T-helper 17 cell (primary cell): ENCODE measurements at places on chromosomes 6 and 20.

DNA sequence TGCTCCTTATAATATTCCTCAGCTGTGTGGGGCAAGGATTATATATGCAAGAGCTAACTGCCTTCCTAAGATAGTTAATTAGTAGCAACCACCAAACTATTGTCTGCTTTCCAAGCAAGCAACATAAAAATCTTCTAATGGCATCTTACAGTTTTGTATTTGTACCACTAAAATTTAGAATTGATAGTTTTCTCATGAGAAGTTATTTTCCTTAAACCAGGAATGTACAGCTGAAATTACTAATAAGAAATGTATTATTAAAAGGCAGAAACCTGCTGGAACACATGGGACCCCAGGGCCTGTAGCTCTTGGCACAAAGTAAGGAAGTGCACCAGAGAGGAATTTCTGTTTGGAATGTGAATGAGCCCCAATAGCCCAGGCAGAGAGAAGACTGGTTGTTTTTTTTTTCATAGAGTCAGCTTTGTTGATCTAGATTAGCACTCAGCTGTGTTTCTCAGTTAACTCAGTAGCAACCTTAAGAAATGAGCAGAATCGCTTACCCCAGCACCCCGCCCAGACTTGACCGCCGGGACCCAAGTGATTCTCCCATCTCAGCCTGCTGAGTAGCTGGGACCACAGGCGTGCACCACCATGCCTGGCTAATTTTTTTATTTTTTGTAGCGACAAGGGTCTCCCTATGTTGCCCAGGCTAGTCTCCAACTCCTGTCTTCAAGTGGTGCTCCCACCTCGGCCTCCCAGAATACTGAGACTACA lies 2.6 kb downstream of the MGME1 start:
- no peak for DNase-seq
- peak overlapping the region; percentile 97 for H3K27ac ChIP-seq
- peaks cover 2% of the 10 kb centered on the region for H3K36me3 ChIP-seq
- H3K4me1 ChIP-seq = peaks cover 45% of the 10 kb centered on the region
- peak overlapping the region; percentile 95 for H3K4me3 ChIP-seq
- H3K27me3 ChIP-seq = no peaks in the 10 kb centered on the region

GRCh38 chr6:41093729-41094128 lies 21.0 kb downstream of the NFYA start:
- no peak for DNase-seq
- no peak overlapping the region for H3K27ac ChIP-seq
- H3K4me3 ChIP-seq = no peak overlapping the region
- peaks cover 19% of the 10 kb centered on the region for H3K4me1 ChIP-seq

DNA sequence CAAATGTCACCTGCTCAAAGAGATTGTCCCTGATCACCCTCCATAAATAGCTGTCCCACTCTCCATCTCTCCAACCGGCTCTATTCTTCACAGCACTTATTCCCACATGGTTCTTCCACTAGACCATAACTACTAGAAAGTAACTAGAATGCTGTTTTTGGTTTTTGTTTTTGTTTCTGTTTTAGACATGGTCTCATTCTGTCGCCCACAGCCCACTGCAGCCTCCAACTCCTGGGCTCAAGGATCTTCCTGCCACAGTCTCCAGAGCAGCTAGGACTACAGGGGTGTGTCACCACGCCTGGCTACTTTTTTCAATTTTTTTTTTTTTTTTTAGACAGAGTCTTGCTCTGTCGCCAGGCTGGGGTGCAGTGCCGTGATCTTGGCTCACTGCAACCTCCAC lies 12.2 kb downstream of the MMP24 start:
- no peak for DNase-seq
- peaks cover 12% of the 10 kb centered on the region for H3K4me1 ChIP-seq
- H3K27ac ChIP-seq = no peak overlapping the region
- no peak overlapping the region for H3K4me3 ChIP-seq
- H3K27me3 ChIP-seq = no peaks in the 10 kb centered on the region
- H3K36me3 ChIP-seq = peaks cover 9% of the 10 kb centered on the region

GRCh38 chr6:117233145-117233544 lies 32.2 kb upstream of the VGLL2 start:
- peaks cover 2% of the 10 kb centered on the region for H3K36me3 ChIP-seq
- H3K27me3 ChIP-seq = peaks cover 13% of the 10 kb centered on the region
- no peak overlapping the region for H3K27ac ChIP-seq

DNA sequence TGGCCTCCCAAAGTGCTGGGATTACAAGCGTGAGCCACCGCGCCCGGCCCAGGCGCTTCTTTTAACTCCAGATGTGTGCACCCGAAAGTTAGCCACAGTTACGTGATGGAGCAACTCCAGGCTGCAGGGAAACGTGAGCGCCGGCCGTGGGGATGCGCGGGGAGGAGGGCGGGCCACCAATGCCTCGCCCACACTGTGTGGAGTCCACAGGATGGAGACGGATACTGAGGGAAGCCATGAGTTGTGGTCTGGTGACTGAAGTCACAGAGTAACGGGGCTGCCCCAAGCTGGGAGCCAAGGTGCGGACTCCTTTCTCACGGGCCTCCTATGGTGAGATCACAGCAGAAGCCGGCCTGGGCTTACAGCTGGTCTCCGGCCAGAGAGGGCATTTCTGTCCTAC lies 23.2 kb downstream of the YTHDF1 start:
- DNase-seq = no peak
- H3K4me1 ChIP-seq = peaks cover 9% of the 10 kb centered on the region
- no peak overlapping the region for H3K4me3 ChIP-seq
- H3K27ac ChIP-seq = no peak overlapping the region
- H3K36me3 ChIP-seq = no peaks in the 10 kb centered on the region
- H3K27me3 ChIP-seq = no peaks in the 10 kb centered on the region

DNA sequence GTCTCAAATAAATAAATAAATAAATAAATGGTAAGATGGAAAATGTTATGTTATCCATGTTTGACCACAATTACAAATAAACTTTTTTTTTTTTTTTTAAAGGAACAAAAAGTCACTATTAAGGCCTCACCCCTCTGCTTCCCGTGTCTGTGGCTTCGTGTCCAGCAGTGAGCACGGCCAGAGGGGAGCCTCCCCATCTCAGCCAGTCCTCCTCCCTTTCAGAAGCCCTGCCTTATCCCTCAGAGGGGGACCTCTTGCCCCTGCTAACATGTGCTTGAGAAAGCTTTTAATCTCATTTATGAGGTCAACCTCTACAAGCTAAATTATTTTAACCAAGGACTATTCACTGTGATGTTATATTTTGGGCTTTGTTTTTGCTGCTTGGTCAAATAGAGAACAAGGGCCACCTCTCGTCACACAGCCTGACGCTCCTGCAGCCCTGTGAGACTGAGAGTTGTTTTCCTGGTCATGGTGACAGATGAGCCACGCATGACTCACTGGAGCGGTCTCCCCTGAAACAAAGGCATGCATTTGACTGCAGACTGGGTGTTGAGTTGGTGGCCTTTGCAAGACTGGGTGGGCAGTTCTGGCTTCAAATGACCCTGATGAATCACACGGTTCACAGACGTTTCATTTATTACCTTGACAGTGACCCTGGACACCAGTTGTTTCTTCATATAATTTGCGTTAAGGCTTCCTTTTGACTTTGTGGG lies 131.8 kb downstream of the TIAM2 start:
- H3K27ac ChIP-seq = no peak overlapping the region
- no peaks in the 10 kb centered on the region for H3K36me3 ChIP-seq

GRCh38 chr6:18680842-18681241 lies 293.7 kb downstream of the RNF144B start:
- H3K27me3 ChIP-seq = no peaks in the 10 kb centered on the region
- DNase-seq = no peak
- no peaks in the 10 kb centered on the region for H3K4me1 ChIP-seq

DNA sequence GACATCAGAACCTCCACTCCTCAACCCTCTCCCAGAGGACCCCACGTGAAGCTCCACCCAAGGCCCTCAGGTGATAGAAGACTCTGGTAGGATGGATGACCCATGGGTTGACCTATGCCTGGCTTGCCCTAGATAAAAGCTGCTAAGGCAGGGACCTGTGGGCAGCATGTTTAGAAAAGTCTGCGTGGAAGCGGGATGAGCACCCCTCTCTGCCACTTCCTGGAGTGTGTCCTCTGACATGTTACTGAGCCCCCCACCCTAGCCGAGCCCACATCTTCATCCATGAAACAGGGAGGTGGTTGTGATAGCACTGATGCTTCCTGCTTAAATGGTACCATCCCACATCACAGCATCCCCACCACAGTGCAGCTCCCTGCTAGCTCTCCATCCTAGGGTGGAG lies 21.8 kb downstream of the MOCS1 start:
- H3K4me1 ChIP-seq = peaks cover 2% of the 10 kb centered on the region
- H3K27me3 ChIP-seq = peaks cover 6% of the 10 kb centered on the region
- H3K27ac ChIP-seq = no peak overlapping the region
- DNase-seq = no peak
- H3K36me3 ChIP-seq = peaks cover 2% of the 10 kb centered on the region

- H3K4me1 ChIP-seq = no peaks in the 10 kb centered on the region
- no peak overlapping the region for H3K4me3 ChIP-seq
- DNase-seq = no peak
- no peaks in the 10 kb centered on the region for H3K36me3 ChIP-seq
- no peaks in the 10 kb centered on the region for H3K27me3 ChIP-seq
Observed at GRCh38 chr6:72683797-72684196, 61.9 kb downstream of the KCNQ5 start.

- no peak overlapping the region for H3K27ac ChIP-seq
- no peak for DNase-seq
- no peaks in the 10 kb centered on the region for H3K36me3 ChIP-seq
- peaks cover 25% of the 10 kb centered on the region for H3K27me3 ChIP-seq
- no peak overlapping the region for H3K4me3 ChIP-seq
- no peaks in the 10 kb centered on the region for H3K4me1 ChIP-seq
Observed at GRCh38 chr6:106739387-106739786, 110.0 kb downstream of the QRSL1 start.

DNA sequence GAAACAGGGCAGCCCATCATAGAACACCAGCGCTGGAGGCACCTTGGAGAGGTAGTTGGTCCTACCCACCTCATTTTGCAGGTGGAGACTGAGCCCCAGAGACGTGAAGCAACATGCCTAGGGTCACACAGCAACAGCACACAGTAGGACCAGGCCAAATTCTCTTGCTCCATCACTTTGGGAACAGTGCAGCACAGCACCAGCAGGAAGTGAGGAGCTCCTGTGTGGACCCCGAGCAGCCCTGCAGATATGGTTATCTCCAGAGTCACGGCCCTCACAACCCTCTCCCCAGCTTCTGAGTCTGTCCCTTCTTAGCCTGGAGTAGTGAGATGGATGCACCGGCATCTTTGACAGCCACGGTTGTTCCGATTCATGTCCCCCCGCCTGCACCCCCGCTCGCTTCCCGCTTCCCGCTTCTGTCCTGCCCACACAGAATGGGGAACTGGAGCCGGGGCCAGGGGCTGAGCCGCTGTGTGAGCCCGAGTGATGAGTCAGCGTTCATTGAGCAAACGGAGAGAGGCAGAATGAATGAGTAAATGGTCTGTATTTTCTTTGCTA lies 72.6 kb upstream of the DUSP22 start:
- H3K4me3 ChIP-seq = no peak overlapping the region
- peaks cover 34% of the 10 kb centered on the region for H3K4me1 ChIP-seq
- DNase-seq = no peak
- no peaks in the 10 kb centered on the region for H3K27me3 ChIP-seq

DNA sequence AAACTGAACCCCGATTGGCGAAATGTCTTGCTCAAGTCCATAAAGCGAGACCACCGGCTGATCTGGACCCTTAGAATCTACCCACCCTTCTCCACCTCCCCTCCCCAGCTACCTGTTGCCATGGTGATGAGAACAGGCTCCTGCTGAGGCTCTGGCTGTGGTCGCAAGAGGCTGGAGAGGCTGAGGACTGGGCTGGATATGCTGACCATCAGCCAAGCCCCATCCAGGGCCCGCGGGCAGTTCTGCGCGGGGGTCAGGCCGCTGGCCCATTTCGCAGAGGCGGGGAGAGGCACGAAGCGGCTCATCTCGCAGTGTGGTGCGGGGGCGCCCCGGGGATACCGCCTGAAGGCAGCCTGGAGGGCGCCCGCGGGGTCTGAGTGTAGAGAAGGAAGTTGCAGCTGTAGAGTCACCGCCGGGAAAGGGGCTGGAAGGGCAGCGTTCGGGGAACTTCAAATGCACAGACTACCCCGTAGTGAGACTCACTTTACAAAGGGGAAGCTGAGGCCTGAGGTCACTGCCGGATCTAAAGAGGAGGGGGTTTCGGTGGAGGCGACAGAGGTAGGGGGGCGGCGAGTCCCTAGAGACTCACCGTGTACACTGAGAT lies 671 bp downstream of the TAPBP start:
- H3K36me3 ChIP-seq = peaks cover 9% of the 10 kb centered on the region
- H3K4me1 ChIP-seq = peaks cover 48% of the 10 kb centered on the region
- no peaks in the 10 kb centered on the region for H3K27me3 ChIP-seq
- peak overlapping the region; percentile 97 for H3K4me3 ChIP-seq
- H3K27ac ChIP-seq = peak overlapping the region; percentile 99

DNA sequence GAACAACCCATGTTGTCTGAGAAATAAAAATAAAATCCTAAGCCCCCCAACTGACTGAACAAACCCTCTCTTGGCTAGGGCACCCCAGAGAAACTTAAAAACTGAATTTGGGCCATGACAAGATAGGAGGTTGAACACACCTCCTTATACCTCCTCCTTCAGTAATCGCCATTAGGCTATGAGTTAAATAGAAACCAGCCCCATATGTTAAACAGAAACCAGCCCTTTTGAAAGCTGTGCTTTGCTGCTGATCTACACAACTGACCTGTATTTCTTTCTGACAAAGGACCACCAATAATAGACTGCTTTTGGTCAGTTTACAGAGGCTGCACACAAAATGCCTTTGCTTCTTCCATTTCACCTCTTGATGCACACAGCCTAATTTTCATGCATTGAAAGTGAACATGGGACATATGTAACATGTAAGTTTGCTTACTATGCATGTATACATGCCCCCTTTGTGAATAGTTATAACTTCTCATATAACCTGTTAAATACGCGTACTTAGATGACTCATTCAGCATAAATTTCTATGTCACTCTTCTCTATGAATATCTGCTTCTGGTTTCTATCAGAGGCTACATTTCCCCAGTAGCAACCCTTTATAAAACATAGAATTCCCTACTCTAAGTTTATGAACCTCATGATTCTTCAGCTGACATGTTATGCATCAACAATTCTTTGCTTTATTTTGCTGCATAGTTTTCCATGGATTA lies 462.9 kb downstream of the COL12A1 start:
- H3K4me3 ChIP-seq = no peak overlapping the region
- no peaks in the 10 kb centered on the region for H3K36me3 ChIP-seq
- no peak overlapping the region for H3K27ac ChIP-seq
- no peak for DNase-seq

- H3K4me1 ChIP-seq = peaks cover 78% of the 10 kb centered on the region
- H3K27ac ChIP-seq = peak overlapping the region; percentile 98
- H3K36me3 ChIP-seq = no peaks in the 10 kb centered on the region
- no peak for DNase-seq
- no peaks in the 10 kb centered on the region for H3K27me3 ChIP-seq
- H3K4me3 ChIP-seq = peak overlapping the region; percentile 4
Observed at GRCh38 chr6:15255481-15255880, 9.6 kb downstream of the JARID2 start.

DNA sequence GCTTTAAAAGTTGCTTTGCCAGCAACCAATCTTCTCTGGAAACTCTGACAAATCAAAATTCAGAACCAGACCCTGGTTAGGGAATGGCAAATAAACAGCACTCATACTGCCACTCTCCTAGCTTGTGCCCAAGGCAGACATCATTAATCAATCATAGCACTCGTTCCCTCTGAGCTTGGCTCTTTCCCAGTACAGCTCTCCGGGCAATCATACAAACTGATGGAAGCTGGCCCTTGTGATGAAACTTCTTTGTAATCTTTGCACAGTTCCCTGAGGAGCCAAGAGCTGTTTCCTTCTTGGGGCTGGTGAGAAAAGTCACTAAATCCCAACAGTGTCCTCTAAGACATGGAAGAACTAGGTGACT lies 34.7 kb downstream of the KIAA1755 start:
- peaks cover 10% of the 10 kb centered on the region for H3K4me1 ChIP-seq
- H3K27ac ChIP-seq = no peak overlapping the region
- DNase-seq = no peak
- H3K27me3 ChIP-seq = peaks cover 47% of the 10 kb centered on the region
- H3K36me3 ChIP-seq = peaks cover 1% of the 10 kb centered on the region
